MM.1S (cell line): ENCODE measurements at places on chromosomes 13 and 19.

- no peaks in the 10 kb centered on the region for H3K27me3 ChIP-seq
- H3K4me1 ChIP-seq: peaks cover 18% of the 10 kb centered on the region
- H3K27ac ChIP-seq: no peak overlapping the region
- no peaks in the 10 kb centered on the region for H3K36me3 ChIP-seq
Measured at GRCh38 chr19:12665281-12665573, 1.3 kb downstream of the MAN2B1 start.

DNA sequence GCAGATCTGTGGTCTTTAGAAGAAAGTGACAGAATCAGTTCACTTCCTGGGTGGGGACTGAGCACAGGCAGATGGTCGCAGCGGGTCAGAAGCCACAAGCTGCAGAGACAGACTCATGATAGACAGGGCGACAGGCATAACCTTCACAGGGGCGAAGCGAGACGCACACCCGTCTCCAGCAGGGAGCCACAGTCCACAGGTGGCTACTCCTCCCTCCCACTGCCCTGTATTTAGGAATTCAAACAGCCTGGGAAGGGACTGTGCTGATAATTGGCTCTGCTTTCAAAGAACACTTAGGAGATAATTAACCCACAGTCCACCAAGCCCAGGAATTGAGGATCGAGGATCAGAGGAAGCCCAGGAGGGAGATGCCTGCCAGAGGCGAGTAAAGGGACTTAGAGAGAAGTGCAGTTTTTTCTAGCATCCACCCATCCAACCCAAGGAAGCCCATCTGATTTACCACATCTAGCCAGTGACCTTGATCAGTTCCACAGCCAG, 23.2 kb downstream of the RFX2 start:
- peaks cover 13% of the 10 kb centered on the region; the same call in 1 of the 2 replicates for H3K4me1 ChIP-seq
- no peaks in the 10 kb centered on the region for H3K36me3 ChIP-seq
- H3K4me3 ChIP-seq: no peak overlapping the region
- peaks cover 95% of the 10 kb centered on the region for H3K27me3 ChIP-seq
- no peak overlapping the region for H3K27ac ChIP-seq

GRCh38 chr19:33755099-33756035, 41.3 kb upstream of the KCTD15 start:
- peaks cover 4% of the 10 kb centered on the region; the same call in 1 of the 2 replicates for H3K27me3 ChIP-seq
- peaks cover 21% of the 10 kb centered on the region for H3K4me1 ChIP-seq
- H3K36me3 ChIP-seq: no peaks in the 10 kb centered on the region
- no peak overlapping the region for H3K27ac ChIP-seq
- DNase-seq: no peak

- H3K27me3 ChIP-seq: peaks cover 74% of the 10 kb centered on the region
- no peak for DNase-seq
- no peaks in the 10 kb centered on the region for H3K4me1 ChIP-seq
Measured at GRCh38 chr19:12995596-12996405, 526 bp downstream of the NFIX start.

DNA sequence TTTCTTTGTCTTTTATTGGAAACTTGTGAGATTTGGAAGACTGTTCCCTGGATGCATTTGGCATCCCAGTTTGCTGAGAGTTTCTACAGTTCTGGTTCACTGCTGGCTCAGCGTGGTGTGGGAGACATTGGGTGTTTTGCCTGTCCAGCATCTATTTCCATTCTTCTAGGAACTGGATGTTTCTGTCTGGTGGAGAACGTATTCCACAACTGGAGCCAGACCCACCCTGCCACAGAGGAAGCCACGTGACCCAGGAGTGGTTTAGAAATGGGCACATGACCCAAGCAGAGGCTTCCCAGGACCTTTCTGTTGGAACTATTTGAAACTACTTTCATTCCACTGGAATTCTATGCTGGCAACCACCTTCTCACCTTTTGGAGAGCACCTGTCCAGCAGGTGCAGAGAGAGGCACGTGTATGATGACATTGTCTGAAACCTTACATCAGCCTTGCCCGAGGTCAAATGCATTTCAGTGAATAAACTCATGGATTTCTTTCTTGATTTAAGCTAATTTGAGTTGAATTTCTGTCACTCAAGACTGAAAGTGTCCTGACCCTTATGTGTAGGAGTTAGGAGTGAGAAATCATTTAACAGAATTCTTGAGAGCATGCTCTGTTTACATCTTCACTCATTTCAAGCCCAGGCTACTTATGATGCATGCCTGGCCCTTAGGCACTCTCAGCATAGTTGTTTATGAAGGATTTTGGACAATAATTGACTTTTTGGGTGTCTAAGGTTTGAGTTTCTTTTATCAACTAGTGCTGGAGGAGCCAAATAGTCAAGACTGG, 121.8 kb downstream of the AKAP11 start:
- no peak overlapping the region for H3K4me3 ChIP-seq
- H3K4me1 ChIP-seq: no peaks in the 10 kb centered on the region
- H3K27ac ChIP-seq: no peak overlapping the region
- H3K27me3 ChIP-seq: no peaks in the 10 kb centered on the region

GRCh38 chr13:71879129-71879535, 12.1 kb upstream of the DACH1 start:
- peak; percentile 59 for DNase-seq
- H3K27ac ChIP-seq: no peak overlapping the region
- H3K4me1 ChIP-seq: peaks cover 20% of the 10 kb centered on the region; the same call in 1 of the 2 replicates
- no peaks in the 10 kb centered on the region for H3K36me3 ChIP-seq

DNA sequence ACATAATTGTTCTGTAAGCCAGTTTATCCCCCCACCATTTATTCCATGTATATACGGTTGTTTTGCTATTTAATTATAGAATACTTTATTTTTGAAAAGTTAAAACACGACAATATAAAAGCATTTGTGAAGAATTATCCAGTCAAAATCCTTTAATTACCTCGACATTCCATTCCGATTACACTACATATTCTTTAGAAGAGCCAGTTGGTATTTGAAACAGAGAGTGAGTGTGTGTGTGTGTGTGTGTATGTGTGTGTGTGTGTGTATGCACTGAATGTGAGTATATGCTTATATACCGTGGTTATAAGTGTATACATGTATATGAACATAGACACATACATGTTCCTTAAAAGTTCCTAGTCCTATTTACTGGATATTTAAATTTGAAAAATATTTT, 87.8 kb upstream of the KLF5 start:
- H3K27ac ChIP-seq: no peak overlapping the region
- no peaks in the 10 kb centered on the region for H3K36me3 ChIP-seq
- H3K27me3 ChIP-seq: no peaks in the 10 kb centered on the region

- no peaks in the 10 kb centered on the region for H3K36me3 ChIP-seq
- DNase-seq: no peak
- no peak overlapping the region for H3K4me3 ChIP-seq
- no peaks in the 10 kb centered on the region for H3K27me3 ChIP-seq
Measured at GRCh38 chr19:40693150-40693788, 2.8 kb upstream of the NUMBL start.

DNA sequence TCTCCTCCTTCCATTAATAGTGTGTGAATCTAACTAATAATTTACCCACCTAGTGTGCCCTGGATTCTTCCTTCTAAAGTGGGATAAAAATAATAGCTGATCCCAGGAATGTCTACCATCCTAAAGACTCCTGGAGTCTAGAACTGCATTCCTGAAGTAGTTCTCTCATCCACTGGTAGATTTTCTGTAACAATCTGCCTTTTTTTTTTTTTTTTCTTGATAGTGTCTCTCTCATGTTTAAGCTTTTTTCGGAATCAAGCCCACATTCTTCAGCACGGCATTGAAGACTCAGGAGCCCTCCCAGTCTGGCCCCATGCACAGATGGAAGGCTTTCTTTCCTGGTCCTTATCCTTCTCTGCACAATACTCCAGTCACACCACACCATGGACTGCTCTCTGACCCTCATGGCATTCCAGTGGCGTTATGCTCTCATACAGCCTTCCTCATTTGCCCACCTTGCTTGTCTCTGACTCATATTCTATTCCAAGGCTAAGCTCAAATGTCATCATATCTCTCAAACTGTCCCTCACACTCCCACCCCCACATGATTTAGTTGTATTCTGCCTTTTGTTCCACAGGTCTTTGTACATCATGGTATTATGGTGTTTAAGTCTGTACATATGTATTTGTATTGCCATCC, 68.7 kb upstream of the FRY start:
- DNase-seq: no peak
- no peaks in the 10 kb centered on the region for H3K36me3 ChIP-seq
- H3K27ac ChIP-seq: no peak overlapping the region
- H3K4me1 ChIP-seq: no peaks in the 10 kb centered on the region
- no peak overlapping the region for H3K4me3 ChIP-seq

GRCh38 chr19:36963280-36963679, 47.1 kb downstream of the ZNF568 start:
- no peak overlapping the region for H3K27ac ChIP-seq
- H3K36me3 ChIP-seq: no peaks in the 10 kb centered on the region
- H3K27me3 ChIP-seq: no peaks in the 10 kb centered on the region
- no peaks in the 10 kb centered on the region for H3K4me1 ChIP-seq
- no peak overlapping the region for H3K4me3 ChIP-seq

DNA sequence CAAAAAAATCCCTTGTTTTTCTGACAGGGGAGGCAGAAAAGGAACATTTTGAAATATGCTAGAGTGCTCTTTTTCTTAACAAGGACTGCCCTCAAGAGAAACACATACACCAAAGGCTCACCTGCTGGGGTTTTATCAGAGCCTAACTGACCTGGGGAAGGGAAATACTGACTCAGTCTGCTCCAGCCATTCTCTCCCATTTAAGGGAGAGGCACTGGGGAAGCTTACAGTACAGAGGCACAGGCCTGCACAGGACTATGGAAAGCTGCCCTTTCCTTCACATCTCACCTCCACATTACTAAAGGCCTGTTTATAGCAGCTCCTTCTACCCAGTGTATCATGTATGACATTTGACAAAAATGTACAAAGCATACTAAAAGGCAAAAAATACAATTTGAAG, 30.3 kb downstream of the TNFRSF19 start:
- H3K4me3 ChIP-seq: no peak overlapping the region
- no peaks in the 10 kb centered on the region for H3K27me3 ChIP-seq
- DNase-seq: no peak
- H3K36me3 ChIP-seq: no peaks in the 10 kb centered on the region
- H3K27ac ChIP-seq: no peak overlapping the region

GRCh38 chr13:48502601-48503319, 30.1 kb downstream of the RCBTB2 start:
- no peak overlapping the region for H3K27ac ChIP-seq
- no peaks in the 10 kb centered on the region for H3K27me3 ChIP-seq
- H3K36me3 ChIP-seq: no peaks in the 10 kb centered on the region

DNA sequence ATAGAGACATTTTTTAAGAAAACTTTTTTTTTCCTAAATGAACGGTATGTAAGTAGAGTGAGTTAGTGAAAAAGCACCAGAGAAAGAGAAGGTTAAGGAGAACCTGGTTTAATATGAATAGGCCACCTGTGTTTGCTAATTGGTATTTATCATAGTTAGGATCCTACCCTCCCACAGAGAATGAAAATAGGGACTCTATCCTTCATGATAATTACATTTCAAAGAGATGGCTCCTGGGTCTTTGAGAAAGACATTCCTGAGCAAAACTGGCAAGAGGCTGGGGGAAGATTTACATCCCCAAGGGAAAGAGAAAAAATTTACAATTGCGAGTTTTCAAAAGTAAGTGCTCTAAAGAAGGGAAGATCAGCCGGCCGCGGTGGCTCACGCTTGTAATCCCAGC, 1284.5 kb downstream of the SLITRK1 start:
- no peaks in the 10 kb centered on the region for H3K27me3 ChIP-seq
- DNase-seq: no peak
- H3K4me1 ChIP-seq: no peaks in the 10 kb centered on the region
- no peak overlapping the region for H3K27ac ChIP-seq
- no peaks in the 10 kb centered on the region for H3K36me3 ChIP-seq

DNA sequence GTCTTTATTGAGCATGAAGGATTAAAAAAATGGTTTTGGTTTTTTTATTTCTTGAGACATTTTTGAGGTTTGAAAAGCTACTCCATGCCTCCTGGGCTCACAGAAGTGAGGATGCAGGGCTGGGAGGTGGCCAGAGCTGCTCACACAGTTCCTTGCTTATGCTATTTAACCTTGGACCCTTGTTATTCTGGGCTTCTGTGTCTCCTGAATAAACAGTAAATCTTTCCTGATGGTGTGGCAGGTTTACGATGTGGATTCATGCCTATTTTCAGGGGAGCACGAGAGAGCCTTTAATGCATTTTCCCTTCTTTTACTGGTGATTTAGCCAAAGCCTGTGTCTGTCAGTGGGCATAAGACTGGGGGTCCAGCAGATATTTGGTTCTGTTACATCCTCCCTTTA, 34.3 kb upstream of the PCDH8 start:
- no peaks in the 10 kb centered on the region for H3K36me3 ChIP-seq
- H3K27ac ChIP-seq: no peak overlapping the region
- peaks cover 13% of the 10 kb centered on the region for H3K4me1 ChIP-seq
- DNase-seq: no peak

DNA sequence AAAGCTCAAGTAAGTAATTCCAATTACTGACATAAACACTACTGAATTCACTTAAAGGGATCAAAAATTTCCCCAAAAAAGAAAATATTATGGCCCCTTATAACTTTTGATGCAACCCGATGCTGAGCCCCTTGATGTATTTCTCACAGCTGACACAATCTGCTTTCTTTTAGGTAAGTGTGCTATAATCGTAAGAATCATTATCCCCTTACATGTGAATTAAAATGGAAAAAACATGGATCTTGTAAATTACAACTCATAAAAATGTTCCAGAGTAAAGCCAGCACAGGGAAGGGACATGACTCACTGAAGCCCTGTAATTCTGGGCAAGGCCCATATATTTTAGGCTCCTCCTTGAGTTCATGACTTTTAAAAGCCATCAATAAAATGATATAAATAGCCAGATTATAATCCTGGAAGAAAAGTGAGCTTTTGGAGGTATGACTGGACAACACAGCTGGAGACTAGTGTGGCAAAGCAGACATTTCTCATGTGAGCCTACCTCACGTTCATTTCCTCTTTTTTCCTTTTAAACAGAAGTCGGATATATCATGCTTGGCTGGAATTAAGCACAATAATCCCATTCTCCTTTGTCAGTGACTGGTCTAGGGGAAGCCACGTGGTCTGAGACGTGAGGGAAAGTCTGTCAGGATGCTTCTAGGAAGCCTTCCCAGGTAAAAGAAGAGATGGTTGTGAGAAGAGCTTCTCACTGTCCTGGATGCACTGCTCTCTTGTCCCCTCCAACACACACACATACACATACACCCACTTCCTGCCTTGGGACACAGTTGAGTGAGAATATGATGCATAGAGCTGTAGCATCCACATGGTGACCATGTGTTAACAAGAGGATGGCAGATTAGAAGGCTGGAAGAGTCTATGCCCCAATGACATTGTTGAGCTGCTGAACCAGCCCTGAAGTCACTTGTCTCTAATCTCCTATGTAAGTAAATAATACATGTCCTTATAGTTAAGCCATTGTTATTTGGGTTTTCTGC, 165.4 kb downstream of the RGCC start:
- H3K4me3 ChIP-seq: no peak overlapping the region
- H3K36me3 ChIP-seq: no peaks in the 10 kb centered on the region
- H3K27ac ChIP-seq: no peak overlapping the region
